ENCODE measurements at places on chromosomes 2 and 18.

- peak; percentile 97 for DNase-seq
Measured at GRCh38 chr18:49486953-49487710, at the start of gene C18orf32. Gene C18orf32 (minus strand): TSS chr18:49487234. CDS start chr18:49483748, 3,486 bp downstream.

DNA sequence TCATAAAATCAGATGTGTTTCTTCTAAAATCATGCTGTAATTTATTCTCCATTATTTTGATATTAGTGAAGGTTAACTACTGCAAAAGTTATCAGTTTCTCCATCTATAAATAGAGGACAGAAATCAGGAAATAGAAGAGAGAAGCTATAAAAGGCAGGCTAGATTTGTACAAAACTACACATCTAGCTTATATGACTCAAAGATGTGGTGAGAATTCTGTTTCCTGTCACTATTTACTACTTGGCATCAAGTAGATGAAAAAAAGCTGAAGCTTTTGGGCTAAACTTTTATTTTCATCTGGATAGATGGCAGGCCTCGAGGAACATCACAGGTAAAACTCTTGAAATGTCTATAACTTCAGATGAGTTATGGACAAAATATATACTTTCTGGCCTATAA, 49.8 kb upstream of the NAB1 start:
- DNase-seq = no peak

DNA sequence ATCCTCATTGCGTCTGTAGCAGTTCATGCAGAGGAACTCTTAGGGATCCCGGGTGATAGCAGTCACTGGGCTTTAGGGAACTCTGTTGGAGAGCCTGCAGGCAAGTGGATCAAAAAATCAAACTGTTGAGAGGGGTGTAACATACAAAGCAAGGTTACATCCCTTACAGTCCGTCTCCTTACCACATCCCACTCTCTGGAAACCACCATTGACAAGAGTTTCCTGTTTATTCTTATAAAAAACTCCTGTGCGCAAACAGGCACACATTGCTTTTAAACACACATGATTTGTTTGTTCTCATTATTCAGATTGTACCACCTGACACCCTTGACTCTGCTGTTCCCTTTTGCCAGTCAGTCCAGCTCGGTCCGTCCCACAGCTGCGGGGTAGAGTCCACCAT, 137.7 kb downstream of the LTBP1 start:
- no peak for DNase-seq

DNA sequence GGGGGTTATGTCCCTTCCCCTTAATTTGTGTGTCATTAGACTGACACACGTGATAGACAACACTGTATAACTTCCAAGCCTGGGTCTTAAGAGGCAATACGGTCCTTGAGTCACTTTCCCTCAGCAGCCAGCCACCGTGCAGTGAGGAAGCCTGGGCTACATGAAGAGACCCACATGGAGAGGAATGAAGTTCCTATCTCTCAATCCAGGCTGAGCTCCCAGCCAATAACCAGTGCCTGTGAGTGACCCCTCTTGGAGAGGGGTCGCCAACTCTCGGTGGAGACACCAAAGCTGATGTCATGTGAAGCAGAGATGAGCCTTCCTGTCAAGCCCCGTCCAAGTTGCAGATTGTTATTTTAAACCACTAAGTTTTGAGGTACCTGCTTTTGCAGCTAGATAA, 5.7 kb upstream of the WDSUB1 start:
- no peak for DNase-seq

DNA sequence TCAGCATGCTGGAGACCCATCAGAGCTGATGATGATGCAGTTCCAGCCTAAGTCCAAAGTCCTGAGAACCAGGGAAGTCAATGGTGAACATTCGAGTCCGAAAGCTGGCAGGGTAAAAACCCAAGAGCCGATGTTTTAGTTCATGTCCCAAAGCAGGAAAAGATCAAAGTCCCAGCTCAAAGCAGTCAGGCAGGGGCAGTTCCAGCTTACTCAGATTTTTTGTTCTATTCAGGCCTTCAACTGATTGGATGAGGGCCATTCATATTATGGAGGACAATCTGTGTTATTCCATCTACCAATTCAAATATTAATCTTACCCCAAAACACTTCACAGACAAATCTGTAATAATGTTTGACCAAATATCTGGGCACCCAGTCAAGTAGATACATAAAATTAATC, 38.3 kb downstream of the DSEL start:
- DNase-seq = no peak

DNA sequence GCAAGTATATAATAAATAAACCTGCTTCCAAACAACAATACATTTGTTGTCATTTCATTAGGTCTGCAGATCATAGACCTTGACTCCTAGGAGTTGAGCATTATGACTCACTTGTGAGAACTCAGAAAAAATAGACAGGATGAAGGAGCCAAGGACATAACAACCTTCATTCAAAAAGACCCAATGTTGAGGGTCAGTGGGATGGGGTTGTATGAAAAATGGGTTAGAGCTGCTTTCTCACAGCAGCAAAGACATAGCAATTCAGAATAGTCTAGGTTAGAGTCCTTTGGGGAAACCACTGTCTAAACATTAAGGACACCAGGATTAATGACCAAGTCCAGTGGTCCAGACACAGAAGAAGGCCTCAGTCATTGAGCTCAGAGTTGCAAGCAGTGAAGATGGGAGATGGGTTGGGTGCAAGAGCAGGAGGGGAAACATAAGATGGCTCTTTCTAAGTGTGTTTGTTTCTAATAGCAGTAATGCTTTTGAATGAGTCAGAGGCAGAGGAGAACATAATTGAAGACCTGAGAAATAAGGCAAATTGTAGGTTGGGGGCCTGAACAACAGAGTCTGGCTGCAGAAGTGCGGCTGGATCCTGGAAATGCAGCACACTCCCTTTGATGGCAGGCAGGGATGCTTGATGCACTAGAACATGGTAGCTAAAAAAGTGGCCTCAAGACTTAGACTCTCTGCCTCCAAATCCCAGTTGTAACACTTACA, 3.7 kb upstream of the SERPINB10 start:
- DNase-seq = no peak

DNA sequence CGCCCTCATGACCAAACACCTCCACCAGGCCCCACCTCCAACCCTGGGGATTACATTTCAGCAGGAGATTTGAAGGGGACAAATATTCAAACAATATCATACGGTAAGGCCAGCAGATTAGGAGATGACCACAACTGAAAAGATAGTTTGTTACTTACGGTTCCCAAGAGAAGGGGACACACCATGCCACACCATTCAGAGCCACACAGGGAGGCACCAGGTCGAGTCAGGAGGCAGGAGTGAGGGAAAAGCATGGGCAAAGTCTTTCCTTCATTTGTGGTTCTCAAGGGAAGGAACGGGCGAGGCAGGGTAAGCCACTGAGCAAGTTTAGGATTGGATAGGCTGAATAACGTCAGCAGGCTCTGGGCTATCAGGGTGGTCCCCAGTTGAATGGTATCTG, 57.4 kb downstream of the FECH start:
- DNase-seq = no peak
